ENCODE measurements at places on chromosomes 4 and X.

GRCh38 chr4:142850478-142850877 is 4.4 kb upstream of the INPP4B start:
- no peak for DNase-seq

DNA sequence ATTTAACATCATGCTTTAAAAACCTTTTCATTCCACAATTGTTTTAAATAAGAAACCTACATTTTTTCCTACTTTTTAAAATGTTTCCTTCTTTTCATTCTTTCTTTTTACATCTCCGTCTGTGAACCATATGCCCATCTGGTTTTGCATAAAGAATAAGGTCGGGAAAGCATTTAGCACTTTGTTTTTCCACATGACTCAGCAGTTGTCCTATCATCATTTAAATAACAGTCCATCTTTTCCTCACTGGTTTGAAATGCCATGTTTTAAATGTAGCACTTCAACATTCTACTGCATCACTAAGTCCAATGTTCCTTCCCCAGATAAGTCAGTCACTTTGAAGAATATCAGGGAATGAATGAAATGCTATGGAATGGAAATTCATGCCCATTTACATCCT is 128.4 kb downstream of the SH3RF1 start:
- no peak for DNase-seq

GRCh38 chr4:101556842-101557241 is 209.5 kb upstream of the PPP3CA start:
- no peak for DNase-seq

DNA sequence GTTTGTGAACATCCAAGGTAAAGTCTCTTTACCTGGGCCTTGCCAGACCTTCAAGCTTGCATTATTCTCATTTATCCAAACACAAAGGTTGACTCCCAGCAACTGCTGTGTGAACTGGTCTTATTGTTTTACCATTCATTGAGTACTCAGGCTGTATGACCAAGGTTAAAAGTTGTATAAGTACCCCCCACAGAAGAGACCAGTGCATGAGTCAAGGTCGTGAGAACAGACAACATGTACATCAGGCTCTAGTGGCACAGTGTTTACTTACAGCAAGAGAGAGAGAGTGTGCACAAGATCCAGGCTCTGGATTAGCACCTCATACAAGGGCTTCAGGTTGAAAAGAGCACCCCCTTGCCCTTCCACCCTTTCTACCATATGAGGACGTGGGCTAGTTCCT is 77.4 kb upstream of the EFNB1 start:
- DNase-seq: no peak

- no peak for DNase-seq
Observed at GRCh38 chr4:26223155-26223554, 97.7 kb upstream of the RBPJ start.

DNA sequence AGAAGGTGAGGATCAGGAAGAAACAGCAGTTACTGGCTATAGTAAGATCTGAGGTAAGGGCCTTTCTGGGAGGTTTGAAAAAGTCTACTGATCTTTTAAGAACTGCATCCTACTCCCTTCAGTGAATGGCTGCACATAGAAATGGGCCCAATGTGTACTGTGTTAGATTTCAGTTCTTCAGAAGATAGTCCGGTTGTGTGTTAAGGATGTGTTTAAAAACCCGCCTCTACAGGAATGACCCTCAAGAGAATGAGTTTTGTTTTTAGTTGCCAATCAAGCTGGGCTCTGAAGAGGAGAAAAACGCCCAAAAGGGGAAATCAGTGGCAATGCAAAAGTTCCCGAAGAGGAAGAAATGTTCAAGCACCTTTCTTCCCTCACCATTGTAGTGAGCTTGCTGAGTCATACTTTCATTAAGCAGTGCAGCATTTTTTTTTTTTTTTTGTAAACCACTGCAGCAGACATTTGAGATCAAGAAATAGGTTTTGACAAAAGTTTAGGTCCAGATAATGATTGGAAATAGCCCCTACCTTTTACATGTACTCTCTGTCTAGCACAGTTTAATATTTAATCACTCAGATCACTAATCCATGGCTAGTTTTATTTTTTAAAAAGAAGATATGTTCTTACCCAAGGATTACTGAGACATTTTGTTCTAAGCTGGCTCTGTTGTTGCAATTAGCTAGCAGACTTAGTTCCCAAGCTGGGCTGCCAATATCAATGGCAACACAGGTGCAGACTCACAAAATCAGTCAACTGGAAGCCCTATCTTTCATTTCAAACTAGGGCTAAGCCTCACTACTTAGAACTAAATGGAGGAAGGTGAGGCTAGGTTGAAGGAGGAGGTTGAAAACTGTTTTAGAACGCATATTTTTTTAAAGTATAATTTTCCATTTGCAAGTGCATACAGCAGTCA is 7.0 kb upstream of the TRPC5OS start:
- DNase-seq: no peak
